HS-27A (cell line): ENCODE measurements at places on chromosomes 12 and 14.

GRCh38 chr14:99134516-99135046 lies 137.4 kb downstream of the BCL11B start:
- no peak for DNase-seq

GRCh38 chr14:85332401-85332800 lies 197.5 kb upstream of the FLRT2 start:
- no peak for DNase-seq

DNA sequence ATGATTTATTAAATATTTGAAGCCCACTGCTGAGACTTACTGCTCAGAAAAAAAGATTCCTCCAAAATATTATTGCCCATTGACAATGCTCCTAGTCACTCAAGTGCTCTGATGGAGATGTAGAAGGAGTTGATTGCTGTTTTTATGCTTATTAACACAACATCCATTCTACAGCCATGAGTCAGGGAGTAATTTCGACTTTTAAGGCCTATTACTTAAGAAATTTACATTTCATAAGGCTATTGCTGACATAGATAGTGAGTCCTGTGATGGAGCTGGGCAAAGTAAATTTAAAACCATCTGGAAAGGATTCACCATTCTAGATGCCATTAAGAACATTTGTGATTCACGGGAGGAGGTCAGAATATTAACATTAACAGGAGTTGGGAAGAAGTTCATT lies 5.2 kb downstream of the KCNJ8 start:
- DNase-seq: no peak

DNA sequence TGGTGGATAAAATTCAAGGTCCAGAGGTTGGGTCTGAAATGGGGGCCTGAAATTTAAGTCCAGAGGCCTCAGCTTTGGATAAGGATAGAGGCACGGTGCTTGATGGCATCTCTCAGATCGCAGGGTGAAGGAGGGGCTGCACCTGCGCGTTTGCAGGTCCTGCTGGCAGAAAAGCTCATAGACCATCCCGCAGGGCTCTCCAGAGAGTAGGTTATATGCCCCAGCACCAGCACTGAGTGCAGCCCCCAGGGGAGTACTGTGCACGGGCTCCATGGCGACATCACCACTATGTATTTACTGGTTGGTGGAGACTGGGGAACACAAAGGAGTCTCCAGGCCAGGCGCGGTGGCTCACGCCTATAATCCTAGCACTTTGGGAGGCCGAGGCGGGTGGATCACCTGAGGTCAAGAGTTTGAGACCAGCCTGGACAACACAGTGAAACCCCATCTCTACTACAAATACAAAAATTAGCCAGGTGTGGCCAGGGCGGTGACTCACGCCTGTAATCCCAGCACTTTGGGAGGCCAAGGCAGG lies 4.3 kb upstream of the CD63 start:
- no peak for DNase-seq

GRCh38 chr12:131940141-131940547 lies 9.6 kb upstream of the EP400 start:
- DNase-seq: no peak

DNA sequence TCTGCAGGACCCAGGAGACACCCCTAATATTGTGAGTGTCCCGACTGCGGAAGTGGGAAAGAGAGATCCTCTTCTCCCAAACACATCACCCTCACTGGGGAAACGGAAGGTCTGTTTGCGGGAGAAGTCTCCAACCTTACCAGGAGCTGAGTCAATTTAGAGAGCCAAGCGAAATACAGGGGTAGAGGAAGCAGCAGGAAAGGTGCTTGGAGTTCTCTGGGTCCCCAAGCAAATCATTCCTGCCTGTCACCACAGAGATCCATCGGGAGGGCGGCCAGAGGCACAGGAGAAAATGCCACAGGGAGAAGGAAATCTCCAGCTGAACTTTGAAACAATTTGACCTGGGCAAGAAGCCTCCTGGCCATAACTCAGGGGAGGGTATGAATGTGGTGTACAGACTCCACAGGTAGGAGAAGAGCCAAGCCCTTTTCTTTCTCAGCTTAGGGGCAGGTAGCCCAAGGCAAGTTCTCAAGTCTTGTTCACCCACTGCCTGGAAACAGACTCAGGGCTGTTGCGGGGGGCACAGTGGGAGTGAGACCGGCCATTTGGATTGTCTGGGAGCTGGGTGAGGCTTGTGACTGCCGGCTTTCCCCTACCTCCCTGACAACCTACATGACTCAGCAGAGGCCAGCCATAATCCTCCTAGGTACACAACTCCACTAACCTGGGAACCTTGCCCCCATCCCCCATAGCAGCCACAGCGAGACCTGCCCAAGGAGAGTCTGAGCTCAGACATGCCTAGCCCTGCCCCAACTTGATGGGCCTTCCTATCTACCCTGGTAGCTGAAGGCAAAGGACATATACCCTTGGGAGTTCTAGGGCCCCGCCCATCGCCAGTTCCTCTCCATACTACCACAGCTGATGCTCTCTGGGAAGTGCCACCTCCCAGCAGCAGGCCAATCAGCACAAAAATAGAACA lies 211.9 kb upstream of the ARHGAP5 start:
- no peak for DNase-seq

DNA sequence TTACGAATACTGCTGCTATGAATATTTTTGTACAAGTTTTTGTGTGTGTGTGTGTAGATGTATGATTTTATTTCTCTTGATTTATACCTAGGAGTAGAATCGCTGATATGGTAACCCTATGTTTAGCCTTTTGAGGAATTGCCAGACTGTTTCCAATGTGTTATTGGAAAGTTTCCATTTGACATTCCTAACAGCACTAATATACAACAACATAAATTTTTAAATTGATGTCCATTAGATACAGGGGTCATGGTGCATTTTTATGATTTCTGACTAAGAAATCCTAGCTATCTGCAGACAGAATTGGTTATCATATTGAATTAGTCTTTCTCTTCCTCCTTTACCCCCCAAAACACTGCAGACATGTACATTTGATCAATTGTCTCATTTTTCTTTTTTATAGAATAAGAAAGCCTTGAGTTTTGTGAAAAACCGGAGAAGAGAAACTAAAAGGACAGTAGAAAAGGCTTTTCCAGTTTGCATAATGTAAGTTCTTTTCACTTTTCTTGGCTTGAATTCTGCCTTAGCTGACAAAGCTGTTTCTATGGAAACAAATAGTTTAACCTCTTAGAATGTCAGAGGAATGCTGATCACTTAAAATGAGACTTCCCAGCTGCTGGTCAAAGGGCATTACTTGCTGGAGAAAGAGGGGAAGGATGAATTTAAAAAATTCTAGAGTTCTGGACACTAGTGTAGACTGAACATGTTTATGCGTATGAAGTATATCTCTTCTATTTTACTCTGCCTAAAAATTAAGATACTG lies 28.2 kb downstream of the PALS1 start:
- no peak for DNase-seq
